ENCODE measurements at places on chromosomes 7 and 10.

GRCh38 chr10:52663161-52663560 is 109.4 kb downstream of the MBL2 start:
- DNase-seq = no peak

DNA sequence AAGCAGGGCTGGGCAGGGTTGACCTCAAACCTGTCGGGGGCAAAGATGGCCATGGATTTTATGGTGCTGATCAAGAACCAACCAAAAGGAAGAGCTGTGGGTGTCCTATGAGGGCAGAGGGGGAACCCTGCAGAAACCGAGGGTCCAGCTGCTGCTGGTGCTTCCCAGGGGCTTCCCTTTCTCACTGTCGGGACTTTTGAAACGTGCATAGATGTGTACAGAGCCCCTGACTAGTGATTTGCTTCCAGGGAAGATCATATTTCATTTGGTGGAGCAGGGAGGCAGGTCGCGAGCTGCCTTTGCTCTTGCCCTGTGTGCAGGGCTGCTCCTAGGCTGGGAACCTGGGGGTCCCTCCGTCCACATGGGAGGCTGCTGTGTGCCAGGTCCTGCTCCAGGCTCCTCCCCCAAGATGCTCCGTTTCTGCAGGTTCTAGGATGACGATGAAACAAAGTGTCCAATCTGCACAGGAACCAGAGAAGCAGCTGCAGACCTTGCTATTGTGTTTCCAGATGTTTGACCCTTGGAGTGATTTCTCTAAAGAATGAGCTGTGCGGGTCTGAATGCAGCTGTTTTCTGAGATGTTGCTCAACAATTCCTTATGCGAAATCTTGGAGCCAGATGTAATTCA is 9.4 kb upstream of the INPP5A start:
- no peak for DNase-seq

GRCh38 chr7:45610660-45611299 is 36.6 kb downstream of the ADCY1 start:
- DNase-seq = no peak

GRCh38 chr7:128005117-128005516 is 26.1 kb downstream of the LRRC4 start:
- DNase-seq = no peak

GRCh38 chr7:18053177-18053928 is 25.7 kb upstream of the PRPS1L1 start:
- no peak for DNase-seq

DNA sequence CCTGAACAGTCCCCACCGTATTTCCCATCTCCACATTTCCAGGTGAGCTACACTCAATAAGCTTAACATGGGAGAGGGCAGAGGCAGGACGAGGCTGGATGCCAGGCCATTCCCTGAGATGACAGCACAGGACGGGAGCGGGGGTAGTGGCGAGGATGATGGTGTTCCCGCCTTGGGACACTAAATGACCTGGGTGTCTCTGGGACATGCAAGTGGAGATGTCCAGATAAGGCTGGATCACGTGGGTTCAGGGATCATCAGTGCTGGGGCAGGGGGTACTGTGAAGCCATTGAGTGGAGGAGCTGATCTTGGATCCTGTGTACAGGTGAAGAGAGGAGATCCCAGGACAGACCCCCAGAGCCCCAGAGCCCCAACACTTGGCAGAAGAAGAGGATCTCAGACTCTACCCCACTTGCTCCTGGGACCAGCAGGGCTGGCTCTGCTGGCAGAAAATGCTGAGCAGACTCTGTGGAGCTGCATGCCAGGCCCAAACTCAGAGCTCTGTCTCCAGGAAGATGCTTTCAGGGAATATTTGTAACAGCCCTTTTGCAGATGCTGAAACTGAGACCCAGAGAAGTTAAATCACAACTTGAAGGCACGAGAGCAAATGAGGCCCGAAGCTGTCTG is 29.7 kb upstream of the HSPA12A start:
- DNase-seq = no peak
